Activated CD4-positive, alpha-beta T cell treated with anti-CD3 and anti-CD28 coated beads, Interleukin-2, amount 10 ng/mL, durations not matched to agents 24 days and 14 days (primary cell): ENCODE measurements at places on chromosomes 1 and 21. TPM values are rescaled to one million over a fixed set of nuclear protein-coding genes. Genes with fewer than 3 reads are reported as not detected.

GRCh38 chr1:92446546-92446945 lies 40.2 kb downstream of the GFI1 start:
- no peak for DNase-seq

CD53 gene
- 185 and 190 TPM in 2 replicates for total RNA-seq

- DNase-seq, result no peak
Measured at GRCh38 chr1:189084811-189085210, 1392.9 kb downstream of the BRINP3 start.

OLFML2B gene
- total RNA-seq, result not detected in 2 replicates

DNA sequence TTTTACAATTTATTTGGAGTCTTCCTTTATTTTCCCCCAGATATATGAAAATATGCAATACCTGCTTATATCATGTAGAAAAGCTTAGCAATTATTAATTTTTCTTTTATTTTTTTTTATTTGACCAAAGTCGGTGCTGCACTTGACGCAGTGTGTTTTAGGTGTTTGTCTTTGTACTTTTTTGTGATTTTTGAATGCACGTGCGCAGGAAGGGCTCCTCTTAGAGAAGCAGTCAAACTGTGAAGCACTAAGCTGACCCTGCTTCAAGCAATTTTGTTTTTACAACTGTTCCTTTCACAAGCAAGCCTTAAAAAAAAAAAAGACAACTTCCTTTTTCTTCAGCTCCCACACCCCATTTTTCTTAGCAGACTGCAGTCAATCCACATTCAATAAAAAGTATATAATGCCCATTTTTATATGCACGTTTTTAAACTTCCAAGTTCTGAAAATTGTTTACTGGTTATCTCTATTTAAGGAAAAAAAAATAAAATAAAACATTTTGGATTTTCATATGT lies 267.4 kb downstream of the TM2D1 start:
- no peak for DNase-seq

STX12 gene
- total RNA-seq, result 28.5 and 28.8 TPM in 2 replicates

DCST1 gene
- total RNA-seq, result not detected in 2 replicates

- DNase-seq, result no peak
Measured at GRCh38 chr1:55750628-55750995, 535.4 kb upstream of the USP24 start.

FOXO6 gene
- not detected in 2 replicates for total RNA-seq

GRCh38 chr1:168099337-168099801 lies 37.4 kb downstream of the GPR161 start:
- DNase-seq, result no peak

- no peak for DNase-seq
Measured at GRCh38 chr1:222525951-222526350, 22.0 kb downstream of the HHIPL2 start.

UBASH3A gene
- total RNA-seq, result 61.4 and 65.7 TPM in 2 replicates

DNA sequence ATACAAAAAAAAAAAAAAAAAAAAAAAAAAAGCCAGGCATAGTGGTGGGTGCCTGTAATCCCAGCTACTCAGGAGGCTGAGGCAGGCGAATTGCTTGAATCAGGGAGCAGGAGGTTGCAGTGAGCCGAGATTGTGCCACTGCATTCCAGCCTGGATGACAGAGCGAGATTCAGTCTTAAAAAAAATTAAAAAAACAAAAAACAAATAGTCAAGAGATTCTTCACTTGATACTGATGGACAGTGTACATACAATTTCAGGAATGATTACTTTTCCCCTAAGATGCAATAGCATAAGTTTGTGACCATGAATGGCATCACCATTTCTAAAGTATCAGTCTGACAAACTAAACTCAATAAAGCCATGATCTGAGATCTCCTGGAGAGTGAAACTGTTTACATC lies 60.8 kb upstream of the IVNS1ABP start:
- DNase-seq, result no peak

DNA sequence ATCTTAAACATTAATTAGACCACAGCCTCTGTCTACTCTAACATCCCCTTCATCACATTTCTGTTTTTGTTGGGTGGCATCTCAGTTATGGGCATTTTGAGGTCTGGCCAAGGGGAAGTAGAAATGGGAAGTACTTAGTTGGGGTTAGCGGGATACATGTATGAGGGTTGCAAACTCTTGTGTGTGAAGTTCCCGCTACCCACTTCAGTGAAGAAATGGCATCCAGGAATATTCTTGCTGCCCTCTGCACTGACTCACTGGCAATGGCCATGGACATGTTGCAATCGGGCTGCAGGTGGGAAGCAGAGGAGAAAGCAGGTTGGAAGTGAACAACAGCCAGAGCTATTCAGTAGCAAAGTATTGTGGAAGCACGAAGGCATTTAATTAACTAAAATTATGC lies 7.4 kb downstream of the CD48 start:
- no peak for DNase-seq

- no peak for DNase-seq
Measured at GRCh38 chr1:118302145-118302544, 117.1 kb upstream of the SPAG17 start.

- no peak for DNase-seq
Measured at GRCh38 chr1:200337410-200337809, 72.4 kb downstream of the ZNF281 start.

RNU1-1 gene
- total RNA-seq, result 1,962 and 2,189 TPM in 2 replicates

DNA sequence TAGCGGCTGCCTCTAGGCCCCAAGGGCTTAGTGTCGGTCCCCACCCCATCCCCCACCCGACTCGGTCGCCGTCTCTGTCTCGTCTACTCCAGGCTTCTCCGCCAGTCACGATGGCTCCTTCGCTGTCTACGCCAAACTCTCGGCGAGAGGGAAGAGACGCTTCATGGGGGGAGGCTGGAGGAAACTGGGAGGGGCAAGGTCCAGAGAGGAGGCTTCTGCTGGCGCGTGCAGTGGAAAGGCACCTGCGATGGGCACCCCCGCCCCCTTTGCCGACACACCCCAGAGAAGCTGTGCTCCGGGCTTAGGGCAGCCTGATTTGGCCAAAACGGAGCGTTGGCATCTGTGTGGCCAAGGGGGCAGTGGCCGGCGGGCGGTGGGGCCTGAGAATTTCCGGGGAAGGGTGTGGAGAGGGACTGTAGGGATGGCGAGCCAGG lies 1.2 kb upstream of the CSMD2 start:
- DNase-seq, result no peak

DNA sequence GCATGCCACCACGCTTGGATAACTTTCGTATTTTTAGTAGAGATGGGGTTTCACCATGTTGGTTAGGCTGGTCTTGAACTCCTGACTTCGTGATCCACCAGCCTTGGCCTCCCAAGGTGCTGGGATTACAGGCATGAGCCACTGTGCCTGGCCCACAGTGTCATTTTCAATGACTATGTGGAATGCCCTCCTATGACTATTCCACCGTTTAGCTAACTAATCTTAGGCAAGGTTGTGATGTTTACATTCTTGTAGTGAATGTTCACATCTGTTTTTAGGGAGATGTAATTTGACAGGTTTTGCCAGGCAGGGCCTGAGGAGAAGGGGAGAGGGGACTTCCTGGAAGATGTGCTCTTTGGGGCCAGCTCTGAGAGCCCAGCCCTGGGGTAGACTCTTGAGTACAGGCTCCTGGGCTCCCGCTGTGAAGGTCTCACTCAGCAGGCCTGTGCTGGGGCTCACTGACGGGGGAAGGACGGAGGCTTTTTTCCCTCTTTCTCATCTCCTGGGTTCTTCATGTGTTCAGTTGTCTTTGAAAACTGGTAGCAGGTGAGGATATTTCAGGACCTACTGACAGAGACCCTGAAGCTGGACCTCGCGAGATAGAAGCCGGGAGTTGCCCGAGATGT lies 13.2 kb downstream of the COQ8A start:
- DNase-seq, result no peak

AK5 gene
- total RNA-seq, result 0.05 and 0.17 TPM in 2 replicates

DNA sequence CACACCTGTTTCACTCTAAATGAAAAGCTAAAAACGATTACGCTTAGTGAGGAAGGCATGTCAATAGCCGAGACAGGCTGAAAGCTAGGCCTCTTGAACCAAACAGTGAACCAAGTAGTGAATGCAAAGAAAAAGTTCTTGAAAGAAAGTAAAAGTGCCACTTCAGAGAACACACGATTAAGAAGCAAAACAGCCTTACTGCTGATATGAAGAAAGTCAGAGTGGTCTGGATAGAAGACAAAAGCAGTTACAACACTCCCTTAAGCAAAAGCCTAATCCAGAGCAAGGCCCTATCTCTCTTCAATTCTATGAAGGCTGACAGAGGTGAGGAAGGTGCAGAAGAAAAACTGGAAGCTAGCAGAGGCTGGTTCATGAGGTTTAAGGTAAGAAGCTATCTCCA lies 130.7 kb downstream of the SIPA1L2 start:
- DNase-seq, result no peak

CDK18 gene
- total RNA-seq, result 0.23 and 1.2 TPM in 2 replicates

DNA sequence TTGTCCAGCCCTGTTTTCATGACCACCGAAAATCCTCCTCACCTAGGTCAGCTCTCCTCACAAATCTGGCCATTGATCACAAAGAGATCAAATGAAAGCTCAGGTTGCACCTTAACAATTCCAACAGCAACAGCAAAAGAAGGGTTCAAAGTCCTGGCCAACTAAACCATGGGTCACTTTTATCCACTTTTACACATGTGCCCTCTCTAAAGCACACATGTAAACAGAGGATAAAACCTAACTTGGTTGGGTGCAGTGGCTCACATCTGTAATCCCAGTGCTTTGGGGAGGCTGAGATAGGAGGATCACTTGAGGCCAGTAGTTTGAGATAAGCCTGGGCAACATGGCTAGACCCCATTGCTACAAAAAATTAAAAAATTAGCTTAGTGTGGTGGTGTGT lies 3.9 kb upstream of the RBM15 start:
- no peak for DNase-seq

GRCh38 chr1:157069601-157070000 lies 24.1 kb upstream of the ARHGEF11 start:
- DNase-seq, result no peak

GRCh38 chr1:98260839-98261238 lies 340.0 kb upstream of the DPYD start:
- DNase-seq, result no peak

DNA sequence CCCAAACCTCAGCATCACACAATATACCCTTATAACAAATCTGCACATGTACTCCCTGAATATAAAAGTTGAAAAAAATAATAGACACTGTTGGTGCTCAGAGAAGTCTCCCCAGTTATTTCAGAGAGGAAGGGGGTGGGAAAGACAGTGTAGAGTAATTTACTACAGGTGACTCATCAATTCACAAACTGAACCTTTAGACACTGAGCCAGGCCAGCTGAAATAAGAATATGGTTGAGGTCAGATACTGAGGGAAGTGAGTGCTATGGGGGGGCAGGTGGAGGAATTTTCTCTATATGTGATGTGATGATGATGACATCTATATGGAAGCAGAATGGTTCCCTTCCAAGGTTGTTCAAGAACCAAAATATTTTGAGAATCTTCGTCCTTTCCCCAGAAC lies 50.1 kb downstream of the MRPL39 start:
- DNase-seq, result no peak

GRCh38 chr1:39760074-39761008 lies 10.8 kb downstream of the OXCT2 start:
- no peak for DNase-seq

GRCh38 chr1:22586356-22587130 lies 23.3 kb downstream of the EPHA8 start:
- no peak for DNase-seq

CRABP2 gene
- 0.62 and 1.4 TPM in 2 replicates for total RNA-seq

DNA sequence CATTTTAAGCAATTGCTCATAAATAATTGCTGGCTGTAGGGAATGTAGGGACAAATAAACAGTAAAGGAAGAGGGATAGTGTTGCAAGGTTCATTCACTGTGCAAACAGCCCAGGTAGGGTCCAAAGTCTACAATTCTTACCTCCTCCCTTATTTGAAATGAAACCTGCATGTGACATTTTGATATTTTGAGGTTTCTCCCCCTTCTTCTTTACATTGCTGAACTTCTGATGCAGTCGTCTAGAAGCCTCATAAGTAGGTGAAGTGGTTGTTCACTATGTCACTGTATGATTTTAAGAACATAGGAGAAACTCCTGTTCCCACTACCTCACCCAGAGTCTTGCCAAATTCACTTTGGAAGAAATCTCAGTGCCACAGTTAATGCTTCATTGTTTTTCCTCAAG lies 16.1 kb downstream of the F5 start:
- no peak for DNase-seq

HIVEP3 gene
- 70.5 and 73.9 TPM in 2 replicates for total RNA-seq

DNA sequence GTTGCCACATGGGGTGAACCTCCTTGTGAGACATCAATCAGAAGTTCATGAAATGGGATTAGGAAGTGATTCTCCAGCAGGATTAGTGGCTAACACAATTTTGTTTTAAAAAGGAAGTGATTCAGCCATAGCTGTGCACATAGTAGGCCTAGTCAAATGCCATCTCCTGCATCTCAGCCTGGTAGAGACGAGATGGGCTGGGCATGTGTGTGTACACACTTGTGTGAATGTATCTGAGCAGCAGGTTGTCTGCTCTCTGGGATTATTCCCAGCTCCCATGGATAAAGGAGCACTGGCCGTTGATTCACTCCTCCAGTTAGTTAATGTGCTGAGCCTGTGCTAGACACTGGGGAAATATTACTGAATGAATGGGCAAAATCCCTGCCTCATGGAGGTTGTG lies 2.0 kb downstream of the FOXE3 start:
- no peak for DNase-seq

VANGL2 gene
- total RNA-seq, result 0.02 and 0.05 TPM in 2 replicates

- no peak for DNase-seq
Measured at GRCh38 chr1:154808909-154809262, 61.2 kb downstream of the KCNN3 start.

- peak; percentile 45 for DNase-seq
Measured at GRCh38 chr1:7265771-7266371, 480.6 kb downstream of the CAMTA1 start.

DNA sequence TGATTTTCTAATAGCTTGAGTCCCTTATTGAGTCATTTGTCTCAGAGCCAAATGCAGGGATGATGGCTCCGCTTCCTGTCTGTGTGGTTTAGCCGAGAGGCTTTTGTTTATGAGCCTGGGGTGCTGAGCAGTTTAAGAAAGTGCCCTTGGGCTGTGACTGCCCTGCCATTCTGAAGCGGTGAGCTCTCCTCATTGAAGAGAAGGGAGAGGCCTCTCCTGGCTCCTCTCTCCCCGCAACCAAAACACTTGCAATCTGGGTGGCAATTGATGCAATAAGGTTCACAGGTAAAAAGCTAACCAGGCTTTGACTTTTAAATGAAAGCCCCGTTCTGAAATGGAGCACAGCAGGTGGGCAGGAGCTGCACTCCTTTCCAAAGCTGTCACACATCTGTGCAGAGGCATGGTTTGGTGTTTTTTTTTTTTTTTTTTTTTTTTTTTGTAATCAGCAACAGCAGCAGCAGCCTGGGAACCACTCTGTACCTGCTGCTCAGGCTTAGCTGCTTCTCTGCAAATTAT lies 403.7 kb downstream of the SIPA1L2 start:
- DNase-seq, result peak; percentile 69

- no peak for DNase-seq
Measured at GRCh38 chr1:207312604-207312920, 8.9 kb upstream of the CD55 start.

DNA sequence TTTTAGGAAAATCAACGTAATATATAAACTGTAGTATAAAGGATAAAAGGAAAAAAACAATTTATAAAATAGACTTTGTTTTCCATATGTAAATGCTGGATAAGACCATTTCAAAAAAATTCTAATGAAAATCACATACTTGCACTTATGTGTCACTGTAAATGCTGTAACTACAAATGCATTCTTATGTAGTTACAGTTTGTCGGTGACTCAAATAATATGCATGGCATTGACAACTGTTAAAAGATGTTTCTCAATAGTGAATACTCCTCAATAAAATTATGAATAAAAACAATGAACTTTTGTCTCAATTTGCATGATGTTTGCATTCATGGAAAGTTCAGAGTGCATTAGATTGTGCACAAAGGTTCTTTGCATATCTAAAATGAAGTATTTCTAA lies 614.0 kb upstream of the CHRM3 start:
- DNase-seq, result no peak
